C1 segment of cervical spinal cord (tissue), 14 donors: ENCODE measurements at places on chromosomes 5 and 9.

- no peak for DNase-seq
These were observed 69.8 kb downstream of the ADAMTS2 start for GRCh38 chr5:179275381-179275878.

DNA sequence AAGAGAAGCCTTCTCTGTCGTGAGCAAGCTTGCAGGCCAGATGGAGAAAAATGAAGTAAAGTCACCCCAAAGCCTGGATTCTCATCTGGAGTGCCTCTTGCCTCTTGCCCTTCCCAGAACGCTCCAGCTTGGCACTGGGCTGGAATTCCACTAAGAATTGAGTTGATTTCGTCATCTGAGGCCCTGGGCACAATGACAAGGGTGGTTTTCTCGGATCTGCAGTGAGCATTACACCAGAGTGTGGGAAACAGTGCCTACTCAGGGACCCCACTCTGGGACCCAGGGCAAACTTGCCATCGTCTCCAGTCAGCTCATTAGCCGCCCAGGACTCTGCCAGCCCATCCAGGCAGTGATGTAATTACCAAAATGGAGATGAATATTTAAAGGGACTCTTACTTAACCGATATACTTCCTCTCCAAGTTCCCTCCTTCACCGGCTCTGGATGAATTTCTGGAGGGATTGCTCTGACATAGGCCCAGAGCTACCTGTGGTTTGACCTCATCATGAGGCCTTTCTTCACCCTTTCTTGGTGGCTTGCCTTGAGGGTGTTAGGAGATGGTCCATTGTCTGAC lies 44.7 kb upstream of the LCP2 start:
- no peak for DNase-seq

- DNase-seq, result no peak
These were observed 462.1 kb upstream of the GRAMD2B start for GRCh38 chr5:125961150-125961549.

- DNase-seq, result no peak
These were observed 12.3 kb upstream of the SKP1 start for GRCh38 chr5:134189031-134189430.

DNA sequence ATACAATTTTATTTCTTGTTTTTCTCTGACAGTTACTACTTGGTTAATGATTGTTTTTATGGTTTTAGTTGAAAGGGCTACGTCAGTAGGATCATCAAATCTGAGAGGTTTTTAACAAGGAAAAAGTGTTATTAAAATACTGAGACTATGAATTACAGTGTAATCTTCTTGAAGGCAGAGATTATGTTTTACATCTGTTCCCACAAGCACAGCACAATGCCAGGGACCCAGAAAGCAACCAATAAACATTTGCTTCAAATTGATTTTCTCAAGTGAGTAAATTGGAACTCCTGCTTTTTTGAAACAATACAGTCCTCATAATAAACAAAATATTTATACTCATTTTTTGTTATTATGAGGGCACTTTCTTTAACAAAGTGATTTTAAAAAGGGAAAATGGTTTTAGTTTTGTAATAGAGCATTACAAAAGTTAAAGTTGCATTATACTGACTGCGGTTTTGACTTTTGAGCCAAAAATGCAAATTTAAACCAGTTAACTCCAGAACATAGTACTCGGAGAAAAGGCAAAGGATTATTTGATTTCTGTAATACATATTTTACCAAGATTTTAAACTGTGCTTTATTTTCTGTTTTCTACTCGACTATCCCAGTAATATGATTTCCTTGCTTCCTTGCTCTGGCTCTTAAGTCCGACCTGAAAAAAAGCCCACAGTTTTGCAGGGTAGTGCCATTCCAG lies 176.9 kb downstream of the GDNF start:
- DNase-seq, result no peak
